A673 (cell line): ENCODE measurements at places on chromosomes 4 and X.

- no peak for DNase-seq
Observed at GRCh38 chr4:41050116-41050515, 164.2 kb downstream of the APBB2 start.

DNA sequence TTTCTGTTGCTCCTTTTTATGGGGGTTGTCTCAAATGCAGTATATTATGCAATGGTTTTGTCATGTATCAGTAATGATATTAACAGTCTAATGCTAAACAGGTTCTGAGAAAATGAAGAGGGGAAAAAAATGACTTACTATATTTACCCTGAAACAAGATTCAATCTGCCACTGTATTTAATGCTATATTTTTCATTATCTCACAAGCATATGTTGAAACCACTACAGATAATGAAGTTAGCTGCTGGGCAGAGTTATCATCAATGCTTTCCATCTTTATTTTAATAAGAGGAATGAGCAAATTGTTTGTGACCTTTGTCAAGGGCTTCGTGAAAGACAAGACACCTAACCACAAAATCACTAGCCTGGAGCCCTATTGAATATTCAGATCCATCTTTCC lies 32.6 kb upstream of the NAA11 start:
- no peak for DNase-seq

GRCh38 chr4:39037491-39037825 lies 5.2 kb upstream of the TMEM156 start:
- no peak for DNase-seq

GRCh38 chr4:132918096-132918495 lies 231.0 kb upstream of the PCDH10 start:
- DNase-seq: no peak

DNA sequence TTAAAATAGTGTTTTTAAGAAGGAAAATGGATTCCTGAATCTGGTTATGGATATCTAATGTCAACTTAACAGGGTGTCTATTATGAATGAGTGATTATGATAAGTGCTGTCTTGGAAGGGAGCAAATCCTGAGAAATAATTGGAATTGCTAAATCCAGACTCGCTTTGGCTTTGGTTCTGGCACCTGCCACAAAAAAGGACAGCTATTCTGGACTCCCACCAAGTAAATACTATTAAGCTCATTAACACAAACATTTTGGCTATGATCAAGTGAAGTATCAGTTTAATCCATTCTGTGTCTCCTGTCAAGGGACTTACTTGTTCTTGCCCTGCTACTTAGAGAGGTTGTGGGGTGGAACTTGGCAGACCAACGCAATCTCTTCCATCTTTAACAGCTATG lies 403.7 kb downstream of the CENPC start:
- no peak for DNase-seq

DNA sequence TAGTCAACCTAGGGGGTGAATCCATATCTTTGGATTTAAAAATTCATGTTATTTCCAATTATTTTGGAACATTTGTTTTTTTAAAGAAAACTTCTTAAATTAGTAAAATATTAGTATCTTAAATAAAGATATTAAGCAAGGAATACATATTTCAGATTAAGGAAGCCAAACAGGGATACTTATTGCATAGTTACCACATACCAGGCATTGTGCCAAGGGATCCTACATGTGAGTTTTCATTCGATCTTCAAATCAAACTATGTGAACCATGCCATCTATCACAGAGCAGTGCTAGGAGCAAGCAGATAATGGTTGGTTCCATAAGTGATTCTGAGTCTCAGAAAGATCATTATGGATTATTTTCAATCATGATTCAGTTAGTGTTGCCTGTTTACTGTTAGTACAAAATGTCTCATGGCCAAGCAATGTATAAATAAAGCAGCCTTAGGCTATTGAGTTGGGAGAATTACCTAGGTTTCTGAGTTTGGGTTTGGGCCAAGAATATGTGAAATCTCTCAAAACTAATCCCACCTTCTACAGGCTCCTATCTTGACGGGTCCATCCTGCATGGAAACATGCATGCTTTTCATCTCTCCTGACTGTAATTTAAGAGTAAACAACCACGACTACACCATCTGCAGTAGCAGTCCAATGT lies 176.7 kb downstream of the NPFFR2 start:
- no peak for DNase-seq

- no peak for DNase-seq
Observed at GRCh38 chrX:71082124-71082647, 13.5 kb upstream of the FOXO4 start.

DNA sequence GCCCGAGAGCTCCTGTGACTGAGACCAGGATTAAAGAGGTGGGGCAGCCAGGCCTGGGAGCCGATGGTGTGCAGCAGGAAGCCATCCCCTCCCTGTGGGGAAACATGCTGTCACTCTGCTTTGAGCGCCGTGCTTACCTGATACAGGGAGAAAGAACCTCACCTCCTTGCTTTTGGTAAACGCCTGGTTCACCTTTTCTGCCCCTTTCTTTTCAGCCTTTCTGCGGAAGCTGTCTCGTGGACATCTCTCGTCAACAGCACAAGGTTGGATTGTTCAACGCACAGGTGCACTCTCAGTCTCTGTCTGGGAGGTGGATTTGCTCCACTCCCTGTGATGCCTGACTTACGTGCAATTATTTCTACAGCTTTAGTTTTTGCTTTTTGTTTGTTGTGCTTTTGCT lies 12.0 kb downstream of the ZFYVE28 start:
- no peak for DNase-seq

DNA sequence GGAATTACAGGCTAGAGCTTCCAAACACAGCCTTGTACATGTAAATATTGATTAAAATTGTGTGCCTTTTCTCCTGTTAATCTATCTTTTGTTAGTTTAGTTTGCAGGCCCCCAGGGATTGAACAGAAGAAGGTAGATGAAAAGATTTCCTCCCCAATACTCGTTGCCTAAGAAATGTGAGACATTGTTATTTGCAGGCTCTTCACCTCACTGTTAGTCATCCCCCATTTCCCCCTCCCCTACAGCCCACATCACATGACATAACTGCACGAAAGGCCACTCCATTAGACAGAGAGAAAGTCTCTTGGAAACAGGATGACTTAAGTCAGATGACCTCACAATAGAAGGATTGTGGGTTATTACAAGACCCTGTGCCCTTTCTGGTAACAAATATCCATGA lies 13.3 kb upstream of the MID1 start:
- DNase-seq: peak; percentile 45

DNA sequence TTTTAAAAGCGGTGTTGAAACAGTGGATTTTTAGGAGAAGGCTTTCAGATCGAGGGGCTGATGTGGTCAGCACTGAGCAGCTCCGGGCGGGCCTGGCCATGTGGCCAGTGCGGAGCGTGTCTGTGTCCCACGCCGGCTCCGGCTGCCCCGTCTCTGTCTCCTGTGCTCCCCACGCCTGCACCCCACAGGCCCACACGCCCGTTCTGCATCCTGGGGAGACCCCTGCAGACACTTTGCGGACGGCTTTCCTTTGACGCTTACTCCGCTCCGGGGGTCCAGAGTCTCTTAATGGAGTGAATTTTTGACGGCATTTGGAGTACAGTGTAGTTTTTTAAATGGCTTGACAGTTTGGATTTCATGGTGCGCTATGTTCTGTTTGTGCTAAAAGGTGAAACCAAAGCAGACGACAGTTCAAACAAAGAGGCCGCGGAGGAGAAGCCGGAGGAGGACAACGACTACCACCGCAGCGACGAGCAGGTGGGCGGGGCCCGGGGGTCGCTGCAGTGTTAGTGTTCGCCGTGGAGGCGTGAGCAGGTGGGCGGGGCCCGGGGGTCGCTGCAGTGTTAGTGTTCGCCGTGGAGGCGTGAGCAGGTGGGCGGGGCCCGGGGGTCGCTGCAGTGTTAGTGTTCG lies 38.7 kb downstream of the PCGF3 start:
- DNase-seq: peak; percentile 47

GRCh38 chr4:150089732-150090131 lies 11.5 kb downstream of the DCLK2 start:
- no peak for DNase-seq

GRCh38 chrX:9091258-9091657 lies 57.3 kb upstream of the FAM9B start:
- DNase-seq: no peak

- DNase-seq: no peak
Observed at GRCh38 chr4:138671606-138672084, 343.9 kb upstream of the NOCT start.

DNA sequence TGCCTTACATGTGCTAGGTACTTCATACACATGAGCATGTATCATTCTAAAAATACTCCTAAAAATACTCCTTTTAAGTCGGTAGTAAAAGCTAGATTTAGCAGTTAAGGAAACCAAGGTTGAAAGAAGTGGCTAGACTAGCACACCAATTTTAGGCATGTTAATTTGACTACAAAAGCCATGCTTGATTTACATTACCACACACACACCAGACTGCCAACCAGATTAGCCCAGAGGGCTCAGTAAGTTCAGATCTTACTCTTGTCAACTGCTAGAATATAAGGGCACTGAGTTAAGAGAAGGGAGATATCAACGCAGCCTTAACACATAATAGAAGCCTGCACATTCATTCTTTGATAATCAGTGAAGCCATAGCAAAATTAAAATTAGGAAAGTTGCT lies 117.9 kb downstream of the MID1IP1 start:
- DNase-seq: no peak

DNA sequence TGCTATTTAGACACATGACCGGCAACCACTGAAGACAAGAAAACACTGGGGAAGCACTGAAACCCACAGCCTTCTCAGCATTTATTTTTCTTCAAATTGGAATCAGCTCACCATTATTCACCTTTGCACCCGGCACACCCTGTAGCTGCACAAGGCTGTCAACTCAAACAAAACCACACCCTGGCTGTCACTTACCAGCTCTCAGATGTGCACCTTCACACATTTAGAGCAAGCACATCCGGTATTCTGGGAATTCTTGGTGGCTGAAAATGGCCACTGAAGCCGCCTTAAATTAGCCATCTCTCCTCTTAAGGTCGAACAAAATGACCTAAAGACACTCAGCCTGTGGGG lies 5.9 kb downstream of the ZFYVE28 start:
- no peak for DNase-seq

DNA sequence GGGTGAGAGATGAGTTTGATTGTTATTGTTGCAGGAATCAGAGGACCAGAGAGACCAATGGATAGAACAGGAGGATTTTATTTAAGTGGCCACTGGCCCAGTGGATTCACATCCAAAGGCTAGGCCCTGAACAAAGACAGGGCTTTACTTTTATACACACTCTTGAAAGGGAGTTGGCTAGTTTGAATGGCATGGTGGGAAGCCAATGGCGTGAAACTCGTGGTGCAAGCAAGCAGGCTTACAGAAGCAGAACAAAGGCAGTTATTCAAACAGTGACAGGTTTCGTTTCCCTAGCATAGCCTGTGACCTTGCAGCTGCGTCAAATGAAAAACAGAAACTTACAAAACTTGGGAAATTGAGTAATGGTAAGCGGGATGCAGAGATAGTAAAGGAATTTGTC lies 110.2 kb upstream of the PRDX4 start:
- no peak for DNase-seq

DNA sequence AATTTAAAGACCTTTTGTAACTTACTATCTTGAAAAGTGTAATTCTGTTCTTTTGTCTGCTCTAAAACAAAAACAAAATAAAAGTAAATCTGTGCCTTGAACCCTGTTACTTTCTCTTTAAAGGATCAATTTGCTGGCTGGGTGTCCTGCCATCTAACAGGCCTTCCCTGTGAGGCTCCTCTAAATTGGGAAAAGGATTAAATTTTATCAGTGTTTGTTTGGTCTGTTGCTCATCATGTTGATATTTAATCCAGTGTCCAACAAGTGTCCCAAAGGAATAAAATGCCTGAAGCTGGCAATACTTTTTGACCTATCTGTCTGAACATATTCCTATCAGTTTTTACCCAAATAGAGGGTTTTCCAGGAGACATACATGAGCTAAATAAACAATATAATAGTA lies 688.7 kb downstream of the IL1RAPL1 start:
- DNase-seq: no peak

GRCh38 chrX:12741416-12741815 lies 49.8 kb upstream of the PRPS2 start:
- DNase-seq: no peak
